Stimulated activated CD4-positive, alpha-beta T cell treated with anti-CD3 and anti-CD28 coated beads, TNF-alpha, amount 100 ng/mL, for 4 hours (primary cell): ENCODE measurements at places on chromosomes 13 and 19.

DNA sequence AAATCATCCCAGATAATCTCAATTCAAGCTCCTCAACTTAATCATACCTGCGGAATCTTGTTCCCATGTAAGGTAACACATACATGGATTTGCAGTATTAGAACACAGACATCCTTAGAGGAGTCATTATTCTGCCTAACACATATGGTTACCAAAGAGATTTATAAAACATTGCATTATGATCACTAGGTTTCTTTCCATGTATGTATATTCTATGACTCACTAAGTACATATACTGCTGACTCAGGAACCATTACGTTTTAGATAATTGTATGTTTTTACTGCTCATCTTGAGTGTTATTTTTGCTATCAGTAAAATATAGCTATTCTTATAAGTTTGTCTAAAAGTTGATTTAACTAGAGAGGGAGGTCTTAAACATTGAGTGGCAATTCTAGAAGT lies 182.9 kb downstream of the SLITRK6 start:
- DNase-seq = no peak

GRCh38 chr19:34432797-34433196 lies 4.6 kb downstream of the UBA2 start:
- no peak for DNase-seq

DNA sequence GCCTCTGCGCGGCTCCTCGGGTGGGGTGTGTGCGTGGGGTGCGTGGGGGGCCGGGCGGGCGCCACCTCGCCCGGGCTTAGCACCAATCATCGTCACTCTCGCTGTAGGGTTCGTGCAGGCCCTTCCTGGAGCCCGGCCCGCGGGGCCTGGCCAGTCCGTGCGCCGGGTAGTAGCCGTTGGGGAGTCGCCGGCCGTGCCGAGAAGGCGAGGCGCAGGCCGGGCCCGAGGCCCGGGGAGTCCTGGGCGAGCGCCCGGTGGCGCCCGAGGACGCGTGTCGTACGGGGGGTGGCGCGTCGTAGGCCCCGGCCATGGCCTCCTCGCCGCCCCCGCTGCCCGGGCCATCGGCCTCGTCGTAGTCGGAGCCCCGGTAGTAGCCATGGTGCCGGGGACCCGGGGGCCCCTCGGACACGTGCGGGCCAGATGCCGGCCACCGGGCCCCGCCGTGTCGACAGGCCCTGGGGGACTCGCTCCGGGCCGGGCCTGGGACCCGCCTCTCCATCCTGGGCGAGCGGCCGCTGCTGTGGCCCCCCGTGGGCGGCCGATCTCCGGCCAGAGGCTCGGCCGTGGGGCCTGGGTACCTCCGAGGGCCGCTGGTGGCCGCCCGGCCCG lies 57.1 kb downstream of the IER2 start:
- no peak for DNase-seq

DNA sequence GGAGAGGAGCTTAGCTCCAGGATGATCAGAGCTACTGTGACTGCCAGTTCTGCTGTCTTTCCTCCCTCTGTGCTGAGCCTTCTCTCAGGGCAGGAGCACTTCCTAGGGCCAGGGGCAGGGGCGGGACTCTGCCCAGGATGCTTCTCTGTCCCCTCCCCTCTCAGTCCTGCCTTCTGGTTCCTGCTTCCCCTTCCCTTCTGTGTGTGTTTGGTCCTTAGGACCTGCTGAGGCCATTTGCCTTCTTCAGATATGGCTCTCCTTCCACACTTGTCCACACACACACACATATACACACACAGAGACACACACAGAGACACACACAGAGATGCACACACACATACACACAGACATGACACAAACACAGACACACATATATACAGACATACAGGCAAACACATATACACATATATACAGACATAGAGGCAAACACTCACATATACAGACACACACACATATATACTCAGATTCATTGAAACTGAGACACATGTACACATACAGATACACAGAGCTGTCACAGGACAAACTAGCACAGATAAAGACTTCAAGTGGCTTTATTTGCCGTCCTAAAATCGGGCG lies 22.0 kb upstream of the CD177 start:
- no peak for DNase-seq
